T-cell (primary cell): ENCODE measurements at places on chromosomes 12 and 14.

GRCh38 chr12:4272424-4273272, 914 bp upstream of the CCND2 start:
- peak overlapping the region; percentile 90 for H3K27ac ChIP-seq
- H3K36me3 ChIP-seq = peaks cover 14% of the 10 kb centered on the region
- peak overlapping the region; percentile 95 for H3K4me3 ChIP-seq
- peaks cover 21% of the 10 kb centered on the region for H3K4me1 ChIP-seq

DNA sequence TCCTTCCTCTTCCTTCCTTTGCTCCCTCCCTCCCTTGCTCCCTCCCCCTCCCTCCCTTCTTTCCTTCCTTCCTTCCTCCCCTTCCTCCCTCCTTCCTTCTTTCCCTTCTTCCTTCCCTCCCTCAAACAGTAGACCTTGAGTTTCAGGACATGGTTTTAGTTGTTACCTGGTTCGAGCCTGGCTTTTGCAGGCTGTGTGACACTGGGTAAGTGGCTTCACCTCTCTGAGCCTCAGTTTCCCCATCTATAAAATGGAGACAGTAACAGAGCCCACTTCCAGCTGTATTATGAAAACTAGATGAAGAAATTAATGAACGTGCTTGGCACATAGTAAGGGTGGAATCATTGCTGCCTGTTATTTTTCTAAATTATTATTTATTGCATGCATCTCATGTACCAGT, 171.0 kb upstream of the LHX5 start:
- DNase-seq = no peak
- H3K4me1 ChIP-seq = no peaks in the 10 kb centered on the region
- H3K27ac ChIP-seq = no peak overlapping the region
- H3K27me3 ChIP-seq = no peaks in the 10 kb centered on the region
- no peak overlapping the region for H3K4me3 ChIP-seq

DNA sequence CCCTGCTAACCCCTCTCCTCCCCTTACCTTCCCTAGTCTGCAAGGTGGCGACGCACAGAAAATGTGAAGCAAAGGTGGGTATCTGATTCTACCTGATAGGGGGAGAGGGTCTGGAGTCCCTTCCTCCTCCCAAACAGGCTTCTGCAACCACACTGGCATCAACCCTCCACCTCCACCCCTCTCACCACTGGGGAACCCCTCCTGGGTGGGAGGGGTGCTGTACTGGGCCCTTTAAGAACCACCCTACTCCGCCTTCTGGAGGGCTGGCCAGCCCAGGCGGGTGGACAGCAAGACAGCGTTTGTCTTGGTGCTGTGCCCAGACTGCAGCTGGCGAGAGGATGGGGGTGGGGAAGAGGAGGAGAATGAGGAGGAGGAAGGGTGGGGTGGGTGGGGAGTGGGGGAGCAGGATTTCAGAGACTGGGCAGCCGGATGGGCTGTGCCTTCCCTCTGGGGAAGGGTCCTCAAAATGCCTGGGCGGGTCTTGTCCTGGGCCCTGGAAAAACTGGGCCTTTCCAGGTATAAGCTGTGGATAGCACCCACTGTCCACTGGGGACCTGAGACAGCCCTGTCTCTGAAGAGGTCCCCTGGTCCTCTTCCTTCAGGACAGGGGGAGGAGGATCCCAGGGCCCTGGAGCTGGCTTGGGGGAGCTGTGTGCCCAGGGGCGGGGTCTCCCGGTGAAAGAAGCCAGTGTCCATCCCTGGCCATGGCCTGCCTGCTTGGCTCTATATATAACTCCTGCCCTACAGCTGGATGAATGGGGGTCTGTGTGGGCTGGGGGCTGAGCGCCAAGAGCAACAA, 2.8 kb downstream of the TNS2 start:
- no peaks in the 10 kb centered on the region for H3K27me3 ChIP-seq
- peaks cover 31% of the 10 kb centered on the region for H3K4me1 ChIP-seq

DNA sequence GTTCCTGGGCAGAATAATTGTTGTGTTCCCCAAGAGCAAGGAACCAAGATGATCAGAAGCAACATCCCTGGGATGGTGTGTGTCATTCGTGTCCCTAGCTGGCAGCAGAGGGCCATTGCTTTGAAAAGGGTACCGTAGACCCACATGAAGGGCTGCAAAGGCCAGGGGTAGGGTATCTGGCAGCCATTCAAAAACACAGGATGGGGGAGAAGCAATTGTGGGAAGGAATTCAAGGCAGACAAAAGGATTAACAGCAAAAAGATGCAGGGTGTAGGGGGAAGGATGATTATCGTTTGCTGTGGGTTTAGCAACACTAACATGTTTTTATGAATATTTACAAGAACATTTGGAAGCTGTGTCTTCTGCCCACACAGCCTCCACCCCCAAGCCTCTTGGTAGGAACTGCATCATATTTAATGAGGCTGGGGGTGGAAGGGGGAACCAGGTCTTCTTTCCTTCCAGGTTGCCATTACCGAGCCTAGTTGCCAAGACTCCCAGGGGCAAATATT, 169.0 kb upstream of the G2E3 start:
- H3K36me3 ChIP-seq = no peaks in the 10 kb centered on the region
- H3K4me1 ChIP-seq = no peaks in the 10 kb centered on the region
- H3K27me3 ChIP-seq = no peaks in the 10 kb centered on the region
- H3K27ac ChIP-seq = no peak overlapping the region

GRCh38 chr14:88901189-88901588, 76.7 kb downstream of the TTC8 start:
- no peak for DNase-seq
- H3K27ac ChIP-seq = no peak overlapping the region
- no peaks in the 10 kb centered on the region for H3K27me3 ChIP-seq
- no peaks in the 10 kb centered on the region for H3K36me3 ChIP-seq
- no peak overlapping the region for H3K4me3 ChIP-seq
- no peaks in the 10 kb centered on the region for H3K4me1 ChIP-seq

DNA sequence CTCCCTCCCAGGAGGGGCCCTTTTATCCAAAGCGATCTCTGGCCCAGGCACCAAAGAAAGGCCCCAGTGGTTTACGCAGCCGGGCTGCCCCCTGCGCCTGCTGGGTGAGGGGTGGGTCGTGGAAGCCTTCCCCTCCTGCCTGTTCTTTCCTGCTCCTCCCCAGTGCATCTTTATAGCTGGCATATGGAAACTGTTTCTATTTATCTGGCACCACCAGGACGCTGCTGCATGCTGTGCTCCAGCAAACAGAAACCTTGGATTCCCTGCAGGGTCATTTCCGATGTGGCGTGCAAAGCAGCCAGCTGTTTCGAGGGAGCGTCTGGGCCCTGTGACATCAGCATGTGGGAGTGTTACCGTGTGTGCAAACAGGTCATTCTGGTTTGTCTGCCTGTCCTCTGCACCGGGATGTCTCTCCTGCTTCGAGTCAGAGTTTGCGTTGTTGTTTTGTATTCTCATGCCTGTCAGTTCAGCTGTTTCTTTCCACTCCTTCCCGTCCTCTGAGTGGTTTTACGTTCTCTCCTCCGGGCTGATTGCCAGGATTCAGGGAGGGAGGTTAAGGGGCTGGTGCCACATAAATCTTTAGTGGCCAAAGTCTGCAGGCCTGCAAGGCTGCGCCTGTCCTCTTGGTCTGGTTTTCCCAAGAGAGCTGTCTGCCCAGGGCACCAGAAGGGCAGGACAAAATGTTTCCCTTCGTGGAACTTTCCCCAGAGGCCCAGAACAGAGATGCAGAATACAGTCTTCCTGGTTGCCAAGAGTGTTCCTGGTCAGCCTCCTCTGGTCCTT, 24.6 kb downstream of the TPCN1 start:
- no peak overlapping the region for H3K27ac ChIP-seq
- no peaks in the 10 kb centered on the region for H3K27me3 ChIP-seq
- peaks cover 10% of the 10 kb centered on the region for H3K36me3 ChIP-seq
- DNase-seq = no peak

DNA sequence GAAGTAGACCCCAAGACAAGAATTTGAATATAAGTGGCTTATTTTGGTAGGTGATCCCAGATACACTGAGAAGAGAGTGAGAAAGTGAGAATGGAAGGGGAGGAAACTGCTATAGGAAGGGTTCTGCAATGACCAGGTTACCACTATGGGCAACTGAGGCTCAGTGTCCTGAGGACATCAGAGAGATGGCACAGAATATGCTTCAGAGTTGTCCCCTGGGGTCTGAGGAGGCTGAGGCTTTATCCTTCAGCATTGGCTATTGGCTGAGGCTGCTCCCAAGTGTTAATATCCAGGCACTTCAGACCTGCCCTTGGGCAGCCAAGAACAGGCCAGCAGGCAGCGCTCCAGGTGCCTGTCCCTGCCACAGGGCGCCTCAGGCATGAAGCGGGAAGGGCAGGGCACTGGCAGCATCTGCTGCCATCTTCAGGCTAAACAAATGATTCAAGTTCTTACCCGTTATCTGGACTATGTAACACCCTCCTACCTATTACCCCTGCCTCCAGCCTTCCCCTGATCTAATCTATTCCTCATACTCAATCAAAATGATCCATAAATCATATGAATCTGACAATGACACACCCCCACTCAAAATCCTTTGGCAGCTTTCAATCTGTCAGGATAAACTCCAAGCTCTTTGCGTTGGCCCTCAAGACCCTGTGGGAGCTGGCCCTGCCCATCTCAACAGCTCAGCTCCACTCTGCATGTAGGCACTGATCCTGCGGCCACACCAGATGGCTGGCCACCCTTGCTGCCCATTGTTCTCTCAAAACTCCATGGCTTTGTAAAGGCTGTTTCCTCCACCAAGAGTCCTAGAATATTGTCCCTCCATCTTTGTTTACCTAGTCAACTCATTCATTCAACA, 42.4 kb downstream of the CKAP4 start:
- no peak overlapping the region for H3K27ac ChIP-seq
- H3K27me3 ChIP-seq = no peaks in the 10 kb centered on the region
- no peak for DNase-seq
- H3K36me3 ChIP-seq = no peaks in the 10 kb centered on the region
- no peaks in the 10 kb centered on the region for H3K4me1 ChIP-seq

GRCh38 chr12:21561158-21561557, 35.1 kb downstream of the SPX start:
- H3K4me1 ChIP-seq = no peaks in the 10 kb centered on the region
- no peak overlapping the region for H3K27ac ChIP-seq
- H3K27me3 ChIP-seq = no peaks in the 10 kb centered on the region
- H3K4me3 ChIP-seq = no peak overlapping the region

GRCh38 chr14:24335461-24336171, 745 bp upstream of the ADCY4 start:
- peaks cover 23% of the 10 kb centered on the region for H3K4me1 ChIP-seq
- H3K36me3 ChIP-seq = peaks cover 26% of the 10 kb centered on the region
- no peak overlapping the region for H3K4me3 ChIP-seq
- peaks cover 45% of the 10 kb centered on the region for H3K27me3 ChIP-seq

DNA sequence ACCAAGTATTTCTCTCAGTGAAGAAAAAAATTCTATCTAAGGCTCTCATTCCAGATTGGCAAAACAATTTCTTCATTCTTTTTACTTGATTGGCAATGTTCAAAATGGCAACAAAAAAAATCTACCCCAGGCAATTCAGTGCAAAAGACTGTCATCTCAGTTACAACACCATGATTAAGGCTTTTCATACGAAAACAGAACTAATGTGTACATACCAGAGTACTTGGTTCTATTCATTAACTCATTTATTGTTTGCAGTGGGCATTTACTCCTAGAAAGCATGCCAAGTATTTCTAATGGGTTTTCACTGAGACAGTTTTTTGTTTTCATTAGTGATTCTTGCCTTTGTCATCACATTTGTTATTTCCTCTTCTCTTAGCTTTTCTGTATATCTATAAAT, 33.0 kb downstream of the DBX2 start:
- no peaks in the 10 kb centered on the region for H3K4me1 ChIP-seq
- H3K27me3 ChIP-seq = no peaks in the 10 kb centered on the region
- DNase-seq = no peak
- H3K36me3 ChIP-seq = no peaks in the 10 kb centered on the region
- no peak overlapping the region for H3K27ac ChIP-seq

GRCh38 chr12:49962861-49963765, 1.4 kb downstream of the AQP5 start:
- peaks cover 19% of the 10 kb centered on the region for H3K4me1 ChIP-seq
- no peak overlapping the region for H3K4me3 ChIP-seq
- H3K27me3 ChIP-seq = peaks cover 91% of the 10 kb centered on the region
- no peaks in the 10 kb centered on the region for H3K36me3 ChIP-seq

DNA sequence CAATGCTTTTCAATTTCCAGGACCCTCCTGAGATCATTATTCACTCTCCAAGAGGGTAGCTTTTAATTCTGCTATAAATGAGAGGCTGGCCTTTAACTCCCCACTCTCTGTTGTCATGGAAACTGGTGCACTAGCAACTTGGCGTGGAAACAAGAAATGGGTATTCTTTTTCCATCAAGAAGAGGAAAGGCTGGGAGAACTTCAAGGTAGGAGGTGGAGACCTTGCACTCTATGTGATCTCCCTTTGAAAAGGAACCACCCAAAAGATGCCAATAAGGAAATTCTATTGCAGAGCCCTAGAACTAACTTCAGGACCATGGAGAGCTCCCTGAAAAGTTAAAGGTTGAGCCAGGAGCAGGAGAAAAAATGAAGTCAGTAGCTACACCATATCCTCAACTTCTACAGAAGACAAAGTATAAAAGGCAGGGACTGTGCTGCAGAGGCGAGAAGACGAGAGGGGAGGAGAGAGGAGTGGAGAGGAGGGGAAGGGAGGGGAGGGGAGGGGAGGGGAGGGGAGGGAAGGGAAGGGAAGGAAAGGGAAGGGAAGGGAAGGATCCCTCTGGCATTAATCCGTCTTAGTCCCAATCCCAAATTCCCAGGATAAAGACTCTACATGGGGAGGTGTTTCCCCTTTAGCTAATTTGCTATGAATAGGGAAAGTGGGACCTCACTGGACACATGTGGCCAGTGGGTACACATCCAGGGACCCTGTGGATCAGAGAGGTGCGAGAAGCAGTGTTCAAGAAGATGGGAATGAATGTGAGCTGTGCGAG, 46.7 kb upstream of the FICD start:
- no peak for DNase-seq
- no peaks in the 10 kb centered on the region for H3K4me1 ChIP-seq
- H3K27me3 ChIP-seq = peaks cover 15% of the 10 kb centered on the region
- no peak overlapping the region for H3K27ac ChIP-seq
- no peak overlapping the region for H3K4me3 ChIP-seq
- H3K36me3 ChIP-seq = no peaks in the 10 kb centered on the region

DNA sequence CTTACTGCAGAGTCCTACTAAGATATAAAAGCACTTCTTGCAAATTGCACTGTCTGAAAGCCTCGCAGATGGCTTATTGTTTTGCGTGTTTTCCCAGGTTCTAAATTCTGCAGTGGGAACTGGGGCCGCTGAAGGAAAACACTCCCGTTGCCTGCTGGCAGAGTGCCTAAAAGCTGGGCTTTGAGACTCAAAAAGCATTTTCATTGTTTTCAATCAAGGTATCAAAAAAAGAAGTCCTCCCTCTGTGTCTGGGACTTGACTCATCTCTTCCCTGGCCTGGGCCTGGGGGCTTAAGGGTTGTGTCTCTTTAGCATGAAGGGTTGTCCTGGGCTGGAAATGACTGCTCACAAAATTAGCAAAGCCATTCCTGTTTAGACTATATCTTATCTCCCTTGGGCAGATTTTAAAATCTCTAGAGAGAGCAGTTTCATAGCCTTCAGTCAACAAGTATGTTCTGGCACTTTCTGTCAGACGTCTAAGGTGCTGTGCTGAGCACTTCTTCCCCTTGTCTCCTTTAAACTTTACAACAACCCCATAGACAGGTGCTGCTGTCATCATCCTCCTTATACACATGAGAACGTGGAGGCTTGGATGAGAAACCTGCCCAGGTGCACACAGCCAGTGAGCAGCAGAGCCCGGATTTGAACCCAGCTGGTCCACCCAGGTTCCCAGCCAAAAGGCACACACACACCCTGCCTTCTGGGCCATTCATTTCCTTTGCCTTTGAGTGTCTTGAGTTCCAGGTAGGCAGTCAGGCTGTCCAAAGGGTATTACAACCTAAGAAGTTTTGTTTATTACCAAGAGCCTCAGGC, 31.1 kb downstream of the ELK3 start:
- no peaks in the 10 kb centered on the region for H3K36me3 ChIP-seq
- no peaks in the 10 kb centered on the region for H3K27me3 ChIP-seq
- DNase-seq = no peak
- H3K27ac ChIP-seq = no peak overlapping the region
